Iris pigment epithelial cell (primary cell): ENCODE measurements at places on chromosomes 13 and 19.

- no peak for DNase-seq
Observed at GRCh38 chr19:37716140-37716539, 3.4 kb downstream of the ZNF607 start.

GRCh38 chr19:39199025-39199424 lies 2.3 kb downstream of the NCCRP1 start:
- DNase-seq = peak; percentile 31

GRCh38 chr19:24033963-24034342 lies 53.0 kb upstream of the ZNF254 start:
- DNase-seq = peak; percentile 81

GRCh38 chr19:956766-957440 lies 27.2 kb upstream of the WDR18 start:
- peak; percentile 45 for DNase-seq

- DNase-seq = peak; percentile 74
Observed at GRCh38 chr13:105202354-105202753, 1333.1 kb downstream of the EFNB2 start.

DNA sequence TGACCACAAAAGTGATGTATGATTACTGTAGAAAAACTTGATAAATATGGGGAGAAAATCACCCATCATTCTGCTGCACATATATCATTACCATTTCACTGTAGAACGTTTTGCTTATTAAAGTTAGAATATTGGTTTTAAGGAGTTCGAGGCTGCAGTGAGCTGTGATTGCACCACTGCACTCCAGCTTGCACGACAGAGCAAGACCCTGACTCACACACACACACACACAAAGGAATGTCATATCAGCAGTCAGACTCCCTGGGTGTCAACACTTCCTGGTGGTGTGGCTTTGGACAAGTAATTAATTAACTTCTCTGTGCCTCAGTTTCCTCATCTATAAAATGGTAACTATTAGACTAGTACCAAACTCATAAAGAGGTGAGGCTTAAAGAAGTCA lies 11.3 kb upstream of the PNMA8A start:
- peak; percentile 28 for DNase-seq

DNA sequence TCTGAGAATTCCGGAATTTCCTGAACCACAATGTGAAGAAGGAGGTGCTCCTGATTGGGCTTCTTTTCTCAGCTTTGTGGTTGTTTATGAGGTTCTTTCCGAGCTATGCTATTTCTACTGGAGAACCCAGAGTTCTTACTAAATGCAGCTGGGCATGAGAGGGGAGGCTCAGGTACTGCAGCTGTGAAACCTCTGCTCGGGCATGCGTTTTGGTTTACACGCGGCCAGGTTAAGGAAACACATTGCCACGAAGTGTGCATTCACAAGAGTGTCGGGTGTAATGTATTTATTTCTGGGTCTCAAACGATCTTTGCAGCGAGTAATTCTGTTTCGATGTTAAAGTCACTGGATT lies 661 bp upstream of the MIR17HG start:
- DNase-seq = peak; percentile 27

- no peak for DNase-seq
Observed at GRCh38 chr13:113761136-113761535, 2.1 kb downstream of the TMEM255B start.

GRCh38 chr13:113048766-113049165 lies 56.8 kb upstream of the F7 start:
- DNase-seq = no peak

DNA sequence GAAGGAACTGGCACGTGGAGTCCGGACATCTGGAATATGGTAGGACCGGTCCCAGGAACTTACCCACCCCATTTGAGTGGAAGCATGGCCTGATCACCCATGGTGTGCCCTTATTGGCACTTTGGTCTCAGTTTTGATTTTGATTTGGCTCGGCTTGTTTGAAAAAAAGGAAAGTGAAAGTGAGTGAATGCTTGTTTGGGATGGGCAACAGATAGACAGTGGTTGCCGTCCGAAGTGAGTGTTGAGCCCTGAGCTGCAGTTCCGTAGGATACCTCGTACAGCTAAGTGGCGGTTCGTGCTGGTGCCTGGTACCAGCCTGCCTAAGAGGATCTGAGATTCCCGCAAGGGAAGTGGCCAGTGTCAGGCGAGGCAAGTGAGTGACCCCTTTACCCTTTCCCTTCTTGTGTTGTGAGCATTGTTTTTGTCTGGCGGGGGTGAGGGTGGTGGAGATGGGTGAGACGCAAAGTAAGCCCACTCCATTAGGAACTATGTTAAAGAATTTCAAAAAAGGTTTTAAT lies 605.8 kb downstream of the UQCRFS1 start:
- DNase-seq = no peak

- DNase-seq = no peak
Observed at GRCh38 chr19:41995959-41996797, 2.1 kb upstream of the ATP1A3 start.

- peak; percentile 95 for DNase-seq
Observed at GRCh38 chr19:49676136-49676783, 811 bp upstream of the PRMT1 start.

- no peak for DNase-seq
Observed at GRCh38 chr19:18259893-18260292, 14.4 kb downstream of the IQCN start.

GRCh38 chr13:52406629-52407028 lies 657 bp upstream of the THSD1 start:
- no peak for DNase-seq
